ENCODE measurements at places on chromosomes 16 and 17.

DNA sequence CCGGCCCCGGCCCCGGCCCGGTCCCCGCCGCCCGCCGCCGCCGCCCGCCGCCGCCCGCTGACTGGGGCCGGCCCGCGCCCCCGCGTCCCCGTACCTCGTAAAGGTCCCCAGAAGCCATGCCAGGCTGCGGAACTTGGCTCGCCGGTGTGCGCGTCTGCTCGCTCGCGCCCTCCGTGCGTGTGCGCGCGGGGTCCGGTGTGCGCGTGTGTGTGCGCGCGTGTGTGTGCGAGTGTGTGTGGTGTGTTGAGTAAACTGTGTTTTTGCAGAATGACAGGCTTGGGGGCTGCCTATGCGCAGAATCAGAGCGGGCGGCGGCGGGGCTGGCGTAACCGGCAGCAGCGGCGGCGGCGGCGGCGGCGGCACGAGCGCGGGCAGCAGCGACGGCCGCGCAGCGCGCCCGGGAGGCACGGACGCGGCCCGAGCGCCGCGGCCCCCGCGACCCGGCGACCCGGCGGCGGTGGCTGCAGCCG is 307 bp downstream of the CDYL2 start:
- DNase-seq: peak; percentile 51

- no peak for DNase-seq
Observed at GRCh38 chr17:5699814-5700213, 115.5 kb upstream of the NLRP1 start.

GRCh38 chr16:12295395-12295794 is 318.9 kb downstream of the SNX29 start:
- no peak for DNase-seq

GRCh38 chr16:24138024-24138423 is 118.1 kb upstream of the CACNG3 start:
- no peak for DNase-seq

DNA sequence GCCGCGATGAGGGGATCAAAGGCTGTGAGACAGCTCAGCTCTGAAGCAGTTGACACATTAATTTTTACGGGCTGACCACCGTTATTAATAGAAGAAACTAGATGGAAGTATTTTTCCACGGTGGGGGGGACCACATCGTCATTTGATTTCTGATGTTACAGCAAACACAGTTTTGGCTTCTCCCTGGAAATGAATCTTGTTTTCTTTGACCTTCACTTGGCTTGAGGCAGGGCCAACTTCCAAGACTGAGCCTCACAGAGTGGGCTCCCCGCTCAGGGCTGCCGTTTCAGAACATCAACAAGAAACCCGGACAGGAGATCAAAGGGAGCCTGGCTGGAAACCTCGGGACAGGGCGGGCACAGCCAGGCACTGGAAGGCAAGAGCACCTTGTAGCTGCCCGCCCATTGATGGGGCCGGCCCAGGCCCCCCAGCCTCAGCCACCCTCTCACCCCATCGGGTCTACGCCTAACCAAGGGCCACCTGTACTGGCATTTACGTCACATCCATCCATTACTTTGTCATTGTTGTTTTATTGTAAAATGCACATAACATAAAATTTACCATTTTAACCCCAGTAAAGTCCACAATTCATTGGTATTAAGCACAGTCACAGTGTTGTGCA is 124.6 kb downstream of the C16orf95 start:
- DNase-seq: no peak

DNA sequence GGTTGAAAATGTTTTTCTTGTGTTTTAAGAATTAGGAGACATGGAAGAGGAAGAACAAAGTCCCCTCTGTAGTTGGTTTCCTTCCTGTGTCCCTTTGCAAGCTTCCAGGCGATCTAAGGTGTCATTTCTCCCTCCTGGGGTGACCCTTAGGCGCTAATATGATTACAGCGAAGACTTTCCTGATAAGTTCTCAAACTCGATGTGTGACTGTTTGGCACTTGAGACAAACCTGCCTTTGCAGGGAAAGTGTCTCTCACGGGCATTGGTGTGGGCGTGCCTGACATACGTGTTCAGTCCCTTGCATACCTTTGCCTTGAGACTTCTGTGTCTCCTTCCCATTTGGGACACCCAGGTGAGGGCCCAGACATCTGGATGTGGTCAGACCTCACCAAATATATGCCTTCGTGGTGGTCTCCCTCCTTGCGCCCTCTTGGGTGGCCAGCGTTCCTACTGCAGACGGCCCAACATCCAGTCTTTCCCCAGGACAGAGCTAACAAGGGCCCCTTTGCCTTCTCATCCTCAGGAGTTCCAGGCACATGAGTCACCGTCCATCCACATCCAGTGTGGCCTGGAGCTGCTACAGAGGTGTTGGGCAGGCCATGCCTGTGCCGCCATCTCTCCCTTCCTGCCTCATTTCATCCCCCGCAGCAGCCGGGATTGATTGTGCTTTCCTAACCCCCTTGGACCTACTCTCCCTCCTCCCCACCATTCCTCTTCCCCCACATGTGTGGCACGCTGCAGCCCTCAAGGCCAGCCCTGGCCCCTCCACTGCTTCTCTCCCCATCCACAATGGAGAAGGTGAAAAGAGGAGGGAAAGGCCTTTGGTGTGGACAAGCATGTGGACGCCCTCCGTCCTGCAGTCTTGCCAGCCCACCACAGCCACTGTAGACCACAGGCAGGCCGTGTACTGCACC is 3.1 kb upstream of the JPT2 start:
- DNase-seq: no peak

DNA sequence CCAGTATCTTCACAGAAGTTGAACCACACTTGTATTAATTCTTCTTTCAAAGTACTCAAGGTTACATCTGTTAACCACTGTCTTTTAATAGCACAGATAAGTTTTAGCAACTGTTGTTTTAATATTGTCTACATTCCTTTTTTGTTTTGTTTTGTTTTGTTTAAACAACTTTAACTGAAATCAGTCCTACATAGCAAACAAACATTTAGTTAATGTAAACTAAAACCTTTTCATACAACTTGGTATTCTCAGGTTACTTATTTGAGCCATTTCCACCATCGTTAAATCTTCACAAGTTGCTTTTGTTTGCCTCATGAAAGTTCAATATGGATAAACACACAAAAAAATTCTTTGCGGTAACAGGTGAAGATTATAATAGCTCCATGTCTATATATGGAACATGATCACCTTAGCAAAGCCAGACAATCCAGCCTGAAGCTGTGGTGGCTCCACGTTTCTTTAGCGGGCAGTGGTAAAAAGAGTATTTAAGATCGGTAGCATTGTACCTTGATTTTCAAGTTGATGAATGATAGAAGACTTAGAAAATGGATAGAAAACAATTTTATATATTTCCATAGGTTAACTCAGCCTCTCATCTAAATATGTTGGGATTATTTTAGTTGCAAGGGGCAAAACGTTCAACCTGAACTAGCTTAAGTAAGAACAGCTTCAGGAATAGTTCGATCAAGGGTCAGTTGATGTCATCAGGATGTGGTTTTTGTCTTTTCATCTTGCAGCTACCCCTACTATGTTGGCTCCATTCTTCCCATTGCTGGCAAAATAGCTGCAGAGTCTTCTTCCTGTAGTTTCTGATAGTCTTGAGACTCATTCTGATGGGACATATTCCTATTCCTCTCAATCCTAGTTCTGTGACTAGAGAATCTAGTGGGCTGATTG is 182.8 kb downstream of the FTO start:
- DNase-seq: no peak

DNA sequence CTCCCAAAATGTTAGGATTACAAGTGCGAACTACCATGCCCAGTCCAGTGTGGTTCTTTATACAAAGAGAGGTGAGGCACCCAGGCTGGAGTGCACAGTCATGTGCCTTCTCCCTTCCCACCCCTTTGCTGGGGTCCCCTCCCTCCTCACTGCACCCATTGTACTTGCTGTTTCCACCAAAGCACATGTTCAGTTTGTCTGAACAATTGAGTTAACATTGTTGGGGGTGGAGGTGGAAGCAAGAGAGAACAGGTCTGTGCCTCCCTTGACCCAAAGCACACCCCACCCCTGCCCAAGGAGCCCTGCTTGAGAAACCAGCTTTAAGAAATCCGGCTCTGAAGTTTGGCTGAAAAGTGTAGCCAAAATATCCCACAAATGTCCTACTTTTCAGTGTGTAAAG is 142.3 kb upstream of the CDH5 start:
- no peak for DNase-seq

GRCh38 chr17:45775148-45775547 is 9.0 kb upstream of the CRHR1 start:
- DNase-seq: no peak

GRCh38 chr16:66365651-66366050 is 840 bp upstream of the CDH5 start:
- no peak for DNase-seq

DNA sequence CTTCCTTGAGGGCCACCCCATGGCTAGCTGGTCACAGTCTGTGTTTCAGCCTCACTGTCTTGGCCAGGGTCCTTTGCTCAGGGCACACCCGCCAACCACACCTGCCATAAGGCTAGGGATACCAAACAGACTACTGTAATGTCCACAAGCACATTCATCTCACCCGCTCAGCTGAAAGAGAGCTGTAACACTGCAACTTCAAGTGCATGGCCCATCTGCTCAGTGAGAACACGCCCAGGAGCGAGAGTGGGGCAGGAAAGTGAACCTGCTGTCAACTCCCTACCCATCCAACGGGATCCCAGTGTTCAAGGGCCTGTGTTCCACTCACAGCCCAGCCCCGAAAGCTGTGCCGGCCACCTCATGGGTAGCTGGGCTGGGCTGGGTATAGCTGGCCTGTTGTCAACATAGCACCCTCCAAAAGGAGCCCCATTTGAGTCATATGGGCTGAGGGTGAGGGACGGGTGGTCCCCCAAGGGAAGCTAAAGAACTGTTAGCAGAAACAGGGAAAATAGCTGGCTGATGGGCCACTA is 55.7 kb downstream of the SCNN1B start:
- no peak for DNase-seq

GRCh38 chr16:28984619-28985135 is at the start of gene LAT:
Gene LAT, plus strand, starts transcription at chr16:28985052. Its CDS starts 366 bp downstream, at chr16:28985418.
- DNase-seq: no peak

Measured in endothelial cell (in vitro differentiated cells).